ENCODE measurements at places on chromosomes 6 and 20.
A peak's percentile ranks its signal among the peaks of the same experiment; 100 is the strongest.

DNA sequence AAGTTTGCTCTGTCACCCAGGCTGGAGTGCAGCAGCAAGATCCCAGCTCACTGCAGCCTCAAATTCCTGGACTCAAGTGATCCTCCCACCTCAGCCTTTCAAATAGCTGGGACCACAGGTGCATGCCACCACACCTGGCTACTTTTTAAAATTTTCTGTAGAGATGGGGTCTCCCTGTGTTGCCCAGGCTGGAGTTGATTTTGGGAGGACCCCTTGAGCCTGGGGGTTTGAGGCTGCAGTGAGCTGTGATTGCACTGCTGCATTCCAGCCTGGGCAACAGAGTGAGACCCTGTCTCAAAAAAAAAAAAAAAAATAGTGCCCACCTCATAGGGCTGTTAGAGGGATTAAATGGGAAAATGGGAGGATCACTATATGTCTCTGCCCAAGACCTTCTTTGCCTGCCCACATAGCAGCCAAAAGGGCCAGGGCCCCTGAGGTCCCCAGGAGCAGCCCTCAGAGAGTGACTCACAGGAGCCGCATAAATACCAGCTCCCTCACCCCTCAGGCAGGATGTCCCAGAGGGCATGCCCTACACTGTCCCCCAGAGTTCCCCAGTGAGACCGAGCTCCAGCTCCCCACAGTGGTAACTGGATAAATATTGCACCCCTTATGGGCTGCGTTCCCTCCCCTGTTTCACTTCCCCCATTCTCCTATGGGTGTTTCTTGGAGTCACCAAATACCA, 11.7 kb upstream of the MDGA1 start:
- peak; percentile 62 for DNase-seq

DNA sequence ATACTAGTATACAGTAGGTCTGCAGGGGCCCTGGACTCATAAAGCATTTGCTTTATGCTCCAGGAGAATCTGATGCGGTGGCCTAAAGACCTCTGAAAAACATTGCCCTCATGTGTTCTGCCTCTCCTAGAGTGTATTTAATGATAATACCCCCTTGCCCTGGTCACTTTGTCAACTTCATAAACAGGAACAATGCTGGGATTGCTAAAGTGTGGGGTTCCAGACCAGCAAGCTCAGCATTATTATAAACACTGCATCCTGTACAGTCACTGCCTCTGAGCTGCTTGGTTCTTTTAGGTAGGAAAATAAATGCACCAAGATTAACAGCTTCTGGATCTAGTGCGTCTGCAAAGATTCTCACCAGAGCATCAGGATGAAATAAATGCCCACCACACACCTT, 12.2 kb downstream of the TREM1 start:
- no peak for DNase-seq

- DNase-seq, result no peak
Observed at GRCh38 chr20:36213362-36213761, 22.9 kb upstream of the AAR2 start.

- no peak for DNase-seq
Observed at GRCh38 chr6:90983462-90983861, 396.6 kb upstream of the MAP3K7 start.

GRCh38 chr20:10316582-10316981, 98.0 kb downstream of the SNAP25 start:
- no peak for DNase-seq

DNA sequence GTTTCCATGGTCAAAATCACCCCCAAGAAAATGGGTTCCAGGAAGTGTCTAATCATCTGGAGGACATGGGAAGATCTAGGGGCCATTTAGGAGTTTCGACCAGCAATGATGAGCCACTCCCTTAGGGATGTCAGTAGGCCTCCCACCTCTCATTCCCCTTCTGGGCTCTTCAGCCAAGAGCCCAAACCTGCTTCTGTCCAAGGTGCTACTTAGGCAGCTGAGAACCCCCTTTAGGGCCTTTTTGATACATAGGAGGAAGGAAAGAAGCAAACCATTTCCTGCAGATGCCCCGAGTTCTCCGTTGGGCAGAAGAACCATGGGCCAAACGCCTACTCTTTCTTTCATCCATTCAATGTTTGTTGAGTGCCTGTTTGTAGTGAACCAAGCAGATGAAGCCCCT, 141.4 kb upstream of the RIN2 start:
- DNase-seq, result no peak
